Endothelial cell (in vitro differentiated cells): ENCODE measurements at places on chromosomes 6 and 20.

DNA sequence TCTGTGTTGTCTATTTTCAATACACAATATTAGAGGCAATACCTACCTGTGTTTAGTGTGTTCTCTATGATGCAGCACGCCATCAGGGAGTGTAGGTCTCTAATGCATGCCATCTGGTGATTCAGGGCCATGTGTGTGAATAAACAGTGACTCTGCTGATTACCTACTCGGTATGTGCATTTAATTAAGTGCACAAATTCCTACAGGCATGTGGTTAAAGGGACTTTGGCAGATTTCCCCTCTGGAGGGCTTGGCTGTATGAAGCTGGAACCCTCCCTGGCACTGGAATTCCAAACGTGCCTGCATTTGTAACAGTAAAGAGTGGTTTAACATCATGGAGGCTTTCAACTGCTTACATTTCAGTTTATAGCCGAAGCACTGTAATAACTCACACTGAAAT is 401.5 kb upstream of the SASH1 start:
- no peak for DNase-seq

GRCh38 chr20:13355411-13355810 is 134.3 kb downstream of the ISM1 start:
- no peak for DNase-seq

DNA sequence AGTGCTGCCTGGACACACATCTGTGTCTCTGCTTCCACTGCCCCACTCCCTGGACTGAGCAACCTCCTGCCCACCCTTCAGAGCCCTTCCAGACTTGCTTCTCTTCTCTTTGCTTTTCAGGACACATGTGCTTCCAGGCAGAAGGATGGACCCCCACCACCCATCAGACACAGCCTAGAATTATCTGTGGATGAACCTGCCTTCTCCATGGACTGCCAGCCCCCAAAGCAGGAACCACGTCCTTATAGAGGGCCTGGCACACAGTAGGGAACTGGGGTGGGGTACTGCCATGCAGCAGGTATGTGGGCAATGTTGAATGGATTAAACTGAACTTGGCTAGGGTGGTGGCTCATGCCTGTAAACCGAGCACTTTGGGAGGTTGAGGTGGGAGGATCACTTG is 3.6 kb downstream of the KIAA1755 start:
- no peak for DNase-seq

DNA sequence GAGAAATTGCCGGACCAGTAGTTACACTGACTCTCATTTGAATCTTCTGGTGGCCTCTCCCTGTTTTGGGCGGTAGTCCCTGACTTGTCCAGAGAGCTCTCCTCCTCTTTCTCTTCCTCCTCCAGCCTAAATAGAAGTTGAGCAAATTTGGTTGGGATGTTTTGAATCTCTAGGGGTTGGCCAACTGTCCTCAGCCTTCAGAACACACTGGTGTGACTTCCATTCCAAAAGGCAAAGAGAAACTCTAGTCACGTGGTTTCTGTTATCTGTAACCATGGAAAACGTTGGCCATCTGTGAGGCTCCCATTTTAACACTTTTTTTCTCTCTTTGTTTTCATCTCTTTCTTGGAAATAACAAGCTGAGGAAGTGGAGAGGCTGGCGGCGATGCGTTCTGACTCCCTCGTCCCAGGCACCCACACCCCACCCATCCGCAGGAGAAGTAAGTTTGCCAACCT is 275.3 kb downstream of the TBC1D7 start:
- DNase-seq: no peak

DNA sequence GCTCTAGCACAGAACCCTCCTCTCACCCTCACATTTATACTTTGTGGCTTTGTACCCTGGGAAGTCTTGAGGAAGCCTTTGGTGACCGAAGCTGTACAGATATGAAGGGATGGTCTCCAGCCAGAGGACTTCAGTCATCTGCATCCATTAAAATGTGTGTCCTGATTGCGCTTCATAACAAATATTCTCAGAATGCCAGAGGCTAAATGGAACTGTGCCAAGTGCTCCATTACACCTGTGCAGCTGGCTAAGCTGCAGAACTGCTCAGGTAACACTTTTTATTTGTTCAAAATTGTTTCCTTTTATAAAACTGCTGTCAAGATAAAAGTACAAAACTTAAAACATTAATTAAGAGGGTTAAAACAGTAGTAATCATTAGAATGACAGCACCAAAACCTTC is 22.3 kb downstream of the TPBG start:
- no peak for DNase-seq

DNA sequence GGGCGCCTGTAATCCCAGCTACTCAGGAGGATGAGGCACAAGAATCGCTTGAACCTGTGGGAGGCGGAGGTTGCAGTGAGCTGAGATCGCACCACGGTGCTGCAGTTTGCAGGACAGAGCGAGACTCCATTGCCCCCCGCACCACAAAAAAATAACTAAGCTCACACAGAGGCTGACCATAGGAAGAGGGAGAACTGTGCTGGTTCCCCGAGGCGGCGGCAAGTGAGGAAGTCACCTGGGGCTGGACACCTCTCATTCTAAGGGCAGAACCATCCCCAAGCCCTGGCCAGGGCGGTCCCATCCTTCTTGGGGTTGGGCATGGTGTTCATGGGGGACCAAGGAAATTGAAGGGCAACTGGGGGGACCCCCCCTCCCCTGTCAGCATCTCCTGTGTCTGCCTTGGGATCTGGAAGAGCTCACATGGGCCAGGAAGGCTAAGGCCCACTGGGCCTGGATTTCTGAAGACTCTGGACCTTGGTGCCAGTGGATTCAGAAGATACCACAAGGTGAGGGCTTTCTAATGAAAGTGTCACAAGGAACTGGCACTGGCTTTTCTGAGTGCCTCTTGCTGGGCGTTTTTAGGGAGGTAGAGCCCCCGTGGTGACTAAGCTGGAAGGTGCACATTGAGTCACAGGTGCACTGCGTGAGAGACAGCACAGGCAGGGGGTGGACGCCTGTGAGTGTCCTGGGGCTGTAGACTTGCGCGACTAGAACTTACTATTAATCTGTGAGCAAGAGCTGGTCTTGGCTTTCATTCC is 11.5 kb downstream of the IRF4 start:
- DNase-seq: no peak

DNA sequence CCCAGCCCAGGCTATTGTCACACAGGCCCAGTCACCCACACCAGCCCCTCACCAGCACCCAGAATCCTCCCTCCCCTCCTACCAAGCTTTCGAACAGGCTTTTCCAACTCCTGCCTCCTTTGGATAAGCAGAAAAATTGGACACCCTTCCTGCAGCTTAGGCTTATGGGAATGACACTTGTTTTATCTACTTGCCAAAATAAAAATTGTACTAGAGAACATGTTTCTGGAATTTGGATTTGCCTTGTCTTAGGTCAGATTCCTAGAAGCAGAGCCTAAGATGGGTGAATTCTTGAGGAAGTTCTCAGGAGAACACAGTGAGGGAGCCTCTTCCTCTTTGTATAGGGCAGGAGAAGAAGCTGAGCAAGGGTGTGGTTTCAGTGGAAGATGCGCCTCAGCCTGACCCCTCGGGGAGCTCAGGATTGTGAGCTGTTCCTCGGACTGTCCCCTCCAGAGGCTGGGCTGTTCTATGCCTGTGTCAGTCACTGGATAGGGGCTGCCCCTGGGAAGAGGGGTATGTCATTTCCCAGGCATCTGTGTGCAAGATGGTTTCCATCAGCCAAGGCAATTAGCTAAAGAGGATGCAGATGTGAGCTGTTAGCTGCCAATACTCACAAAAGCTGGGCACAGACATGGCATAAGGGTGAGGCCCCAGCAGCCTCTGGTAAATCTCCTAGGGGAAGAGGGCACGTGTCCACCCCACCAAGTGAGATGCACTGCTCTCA is 33.9 kb downstream of the ITPR3 start:
- DNase-seq: no peak

DNA sequence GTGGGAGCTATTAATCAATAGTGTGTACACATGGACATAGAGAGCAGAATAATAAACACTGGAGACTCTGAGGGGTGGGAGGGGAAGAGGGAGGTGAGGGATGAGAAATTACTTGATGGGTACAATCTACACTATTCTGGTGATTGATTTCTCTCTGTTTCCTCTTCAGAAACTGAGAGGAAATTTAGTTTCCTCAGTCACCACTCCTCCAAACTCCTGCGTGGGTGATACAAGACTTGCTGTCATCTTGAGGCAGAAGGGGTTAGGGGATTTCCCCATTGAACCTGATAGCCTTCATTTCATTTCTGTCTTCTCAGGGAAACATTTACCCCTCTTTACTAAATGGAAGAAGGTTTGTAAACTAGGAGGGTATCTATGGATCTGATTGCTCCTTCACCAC is 84.3 kb upstream of the ESR1 start:
- DNase-seq: no peak

- no peak for DNase-seq
Observed at GRCh38 chr6:14396826-14397517, 279.4 kb downstream of the CD83 start.

GRCh38 chr6:11430036-11430435 is 107.5 kb upstream of the TMEM170B start:
- DNase-seq: no peak

DNA sequence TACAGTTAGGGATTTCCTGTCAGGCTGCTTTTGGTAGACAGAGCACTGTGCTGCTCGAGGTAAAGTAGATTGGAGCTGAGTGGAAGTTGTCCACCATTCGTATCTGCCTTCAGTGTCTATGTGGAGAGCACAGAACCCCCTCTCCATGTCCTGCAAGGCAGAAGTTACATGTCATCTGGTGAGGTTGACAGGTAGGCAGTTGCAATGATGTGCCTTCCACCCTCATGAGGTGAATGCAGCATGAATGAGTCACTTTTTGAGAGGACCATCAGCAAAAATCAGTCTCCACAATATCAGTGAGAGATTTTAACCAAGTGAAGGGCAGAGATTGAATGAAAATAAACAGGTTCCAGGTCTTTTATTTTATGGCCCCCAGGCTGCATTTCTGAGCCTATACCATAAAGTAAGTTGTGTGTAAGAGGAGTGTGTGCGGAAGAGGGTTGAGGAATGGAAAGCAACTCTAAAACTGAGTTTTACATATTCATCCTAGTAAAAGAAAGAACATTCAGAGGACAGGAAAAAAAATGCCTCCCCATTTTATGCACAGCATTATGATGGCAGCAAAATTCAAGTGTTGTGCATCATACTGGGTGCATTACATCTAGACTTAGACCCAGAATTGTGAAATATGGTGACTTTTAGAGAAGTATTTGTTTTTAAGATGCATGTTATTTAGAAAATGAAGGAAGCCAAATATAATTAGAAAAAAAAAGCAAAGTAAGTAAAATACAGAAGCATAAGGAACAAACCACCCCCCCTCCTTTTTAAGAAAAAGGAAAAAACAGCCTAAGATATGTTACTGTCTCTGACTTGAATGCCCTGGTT is 15.8 kb downstream of the TRAPPC3L start:
- no peak for DNase-seq
